ENCODE measurements at places on chromosomes 16 and 17. TPM values are rescaled to one million over a fixed set of nuclear protein-coding genes. Genes with fewer than 3 reads are reported as not detected.

The UMOD gene
- not detected for total RNA-seq

The GFAP gene
- 0.68 TPM for total RNA-seq

The AXIN2 gene
- total RNA-seq, result 0.66 TPM

The CAMTA2 gene
- total RNA-seq, result 34.0 TPM

The ASIC2 gene
- total RNA-seq, result 1.9 TPM

The ABCC11 gene
- total RNA-seq, result 0.17 TPM

The PERCC1 gene
- not detected for total RNA-seq

The KRTAP17-1 gene
- total RNA-seq, result not detected

The CTF1 gene
- total RNA-seq, result 0.17 TPM

The CMIP gene
- 126 TPM for total RNA-seq

The KREMEN2 gene
- 2.5 TPM for total RNA-seq

The ZNF207 gene
- total RNA-seq, result 232 TPM

The MYH8 gene
- total RNA-seq, result not detected

The ZFHX3 gene
- 7.6 TPM for total RNA-seq

The LITAFD gene
- not detected for total RNA-seq

The KRT27 gene
- total RNA-seq, result 0.06 TPM

The DOC2B gene
- 1.8 TPM for total RNA-seq

The CTU2 gene
- total RNA-seq, result 27.6 TPM

The ALOX12B gene
- total RNA-seq, result 1.3 TPM

The KRTAP4-1 gene
- total RNA-seq, result 0.10 TPM

The TEKT3 gene
- total RNA-seq, result not detected

The NPIPB13 gene
- total RNA-seq, result 2.7 TPM

Measured in A549 treated with Hydrocortisone at 1 μM for 4 hours (cell line).